ENCODE measurements at places on chromosomes 2 and 18.

DNA sequence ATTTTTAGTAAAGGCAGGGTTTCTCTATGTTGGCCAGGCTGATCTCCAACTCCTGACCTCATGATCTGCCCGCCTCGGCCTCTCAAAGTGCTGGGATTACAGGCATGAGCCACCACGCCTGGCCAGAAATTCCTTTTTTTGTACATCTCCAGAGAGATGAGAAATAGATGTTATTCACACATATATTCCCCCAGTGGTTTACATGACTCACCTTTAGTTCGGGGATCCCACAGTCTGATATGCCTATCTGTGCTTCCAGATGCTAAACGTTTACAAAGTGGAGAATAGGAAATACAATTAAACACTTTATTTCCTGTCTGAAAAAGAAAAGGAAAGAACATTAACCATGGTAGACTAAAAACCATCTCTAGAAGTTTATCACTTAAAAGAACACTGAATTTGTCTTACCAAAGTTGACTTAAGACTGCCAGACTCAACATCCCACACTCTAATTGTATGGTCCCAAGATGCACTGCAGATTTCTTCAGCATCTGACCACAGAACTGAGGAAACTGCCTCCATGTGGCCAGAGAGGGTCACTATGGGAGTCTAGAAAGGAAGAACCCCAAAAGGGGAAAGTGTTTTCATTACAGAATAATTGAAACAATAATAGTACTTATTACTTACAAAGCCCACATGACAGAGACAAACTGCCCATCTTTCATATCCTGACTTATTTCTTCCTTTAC lies 12.6 kb upstream of the ICA1L start:
- no peak for DNase-seq

DNA sequence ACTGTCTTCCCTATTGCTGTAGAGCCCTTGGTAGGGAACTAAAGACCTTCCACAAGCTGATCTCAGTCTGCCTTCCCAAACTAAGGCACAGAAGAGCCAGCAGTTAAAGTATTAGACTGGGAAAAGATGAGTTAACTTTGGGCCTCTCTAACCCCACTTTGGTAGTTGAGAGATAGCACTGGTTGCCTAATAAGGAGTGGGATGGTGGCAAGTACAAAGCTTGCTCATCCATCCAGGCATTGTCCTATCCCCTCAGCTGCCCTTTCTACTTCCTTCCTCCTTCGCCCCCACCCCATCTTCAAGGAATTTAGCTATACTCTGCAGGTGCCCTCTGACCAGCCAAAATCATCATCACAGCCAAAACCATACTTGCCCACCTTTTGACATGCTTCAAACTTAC lies 22.2 kb upstream of the AFTPH start:
- no peak for DNase-seq

DNA sequence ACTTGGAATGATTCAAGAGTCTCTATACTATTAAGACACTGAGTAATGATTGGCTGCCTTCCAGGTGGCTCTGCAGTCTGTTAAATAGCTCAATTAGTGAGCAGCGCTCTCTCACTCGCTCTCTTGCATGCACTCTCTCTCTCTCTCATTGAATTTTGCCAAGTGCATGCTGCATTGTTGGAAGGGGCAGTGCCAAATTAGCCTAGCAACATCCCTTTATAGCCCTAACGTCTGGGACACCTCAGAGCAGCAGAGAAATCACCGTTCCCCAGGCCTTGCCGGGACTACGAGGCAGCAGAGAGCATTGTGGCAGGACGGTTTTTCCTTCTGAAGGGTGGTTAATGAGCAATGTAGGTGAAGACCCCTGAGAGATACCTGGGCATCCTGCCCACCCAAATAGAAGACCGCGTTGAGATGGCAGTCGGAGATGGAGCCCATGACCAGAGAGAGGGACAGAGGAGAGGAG lies 447.6 kb upstream of the POU3F3 start:
- no peak for DNase-seq

- DNase-seq = no peak
Observed at GRCh38 chr18:75209951-75210258, 692 bp upstream of the TSHZ1 start.

GRCh38 chr2:165796819-165797530 lies 2.9 kb upstream of the GALNT3 start:
- no peak for DNase-seq

DNA sequence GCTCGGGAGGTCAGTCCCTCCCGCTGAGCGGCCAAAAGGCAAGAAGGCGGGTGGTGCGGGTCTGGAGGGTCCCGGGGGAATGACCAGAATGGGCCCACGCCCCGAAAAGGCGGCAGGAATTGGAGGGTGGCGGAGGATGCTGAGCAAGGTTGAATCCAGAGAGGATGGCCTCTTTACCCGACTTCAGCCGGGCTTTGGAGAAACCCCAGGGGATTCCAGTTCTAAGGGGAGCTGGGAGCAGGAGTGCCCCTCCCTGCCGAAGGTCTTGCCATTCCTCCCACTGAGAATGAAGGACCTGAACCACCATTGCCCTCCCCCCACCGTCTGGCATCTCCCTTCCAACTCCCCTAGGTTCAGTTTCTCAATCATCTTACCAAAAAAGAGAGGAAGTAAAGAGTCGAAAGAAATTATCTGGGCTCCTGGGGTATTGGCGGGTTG lies 38.9 kb upstream of the ATP6V1B1 start:
- DNase-seq = no peak

DNA sequence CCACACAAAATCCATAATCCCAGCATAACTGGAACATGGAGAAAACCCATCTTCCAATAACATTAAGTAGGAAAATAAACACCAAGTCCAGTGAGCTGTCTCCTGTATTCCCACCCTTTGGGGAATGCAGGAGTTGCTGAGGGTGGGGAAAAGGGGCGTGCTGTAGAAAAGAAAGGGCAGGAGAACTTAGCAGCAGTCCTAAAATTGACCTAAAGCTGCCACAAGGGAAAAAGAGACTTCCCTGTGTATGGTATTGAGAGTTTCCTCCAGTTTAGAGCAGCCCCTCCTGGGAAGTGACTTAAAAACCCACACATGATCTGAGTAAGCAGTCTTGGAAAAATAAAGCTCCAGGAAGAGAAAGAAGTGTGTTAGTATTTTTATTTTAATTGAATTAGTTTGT lies 428.8 kb downstream of the THSD7B start:
- DNase-seq = no peak

- no peak for DNase-seq
Observed at GRCh38 chr2:199955007-199955338, 318 bp downstream of the TYW5 start.

DNA sequence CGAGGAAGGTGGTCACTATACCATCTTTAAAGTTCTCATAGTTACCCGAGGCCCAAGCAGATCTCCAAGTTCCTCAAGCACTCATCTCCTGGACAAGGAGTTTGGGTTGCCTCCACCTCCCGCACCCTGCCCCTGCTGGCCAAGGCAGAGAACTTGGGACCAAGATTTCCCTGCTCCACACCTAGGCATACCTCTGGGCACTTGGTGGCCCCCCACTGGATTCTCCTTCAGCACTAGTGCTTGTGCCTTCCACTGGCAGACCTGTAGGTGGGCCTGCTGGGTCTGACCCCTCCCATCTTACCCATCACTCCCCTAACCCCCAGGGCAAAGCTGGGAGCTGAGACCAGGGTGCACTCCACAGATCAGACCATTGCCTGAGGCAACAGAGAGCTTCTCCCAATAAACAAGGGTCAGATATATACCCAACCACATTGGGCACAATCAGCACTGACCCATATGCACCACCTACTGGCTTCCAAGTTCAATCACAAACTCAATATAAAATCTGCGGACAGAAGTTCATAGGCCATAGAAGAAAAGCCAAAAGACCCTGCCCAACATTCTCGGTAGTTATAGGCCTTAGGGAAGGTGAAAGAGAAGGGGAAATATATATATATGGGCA lies 244.2 kb downstream of the EXOC6B start:
- no peak for DNase-seq

GRCh38 chr2:152716805-152717227 lies 445 bp downstream of the PRPF40A start:
- no peak for DNase-seq

- no peak for DNase-seq
Observed at GRCh38 chr2:241125626-241126025, 23.5 kb upstream of the MTERF4 start.

- DNase-seq = no peak
Observed at GRCh38 chr2:211722928-211723327, 815.7 kb downstream of the ERBB4 start.

- no peak for DNase-seq
Observed at GRCh38 chr2:109466674-109467575, 146.8 kb downstream of the SEPTIN10 start.

GRCh38 chr2:213251618-213252017 lies 32.6 kb upstream of the SPAG16 start:
- no peak for DNase-seq

- no peak for DNase-seq
Observed at GRCh38 chr2:151111599-151112278, 149.9 kb downstream of the RBM43 start.

- DNase-seq = no peak
Observed at GRCh38 chr2:9613291-9613690, 17.5 kb downstream of the YWHAQ start.

- no peak for DNase-seq
Observed at GRCh38 chr2:102660574-102660973, 41.2 kb downstream of the SLC9A2 start.

DNA sequence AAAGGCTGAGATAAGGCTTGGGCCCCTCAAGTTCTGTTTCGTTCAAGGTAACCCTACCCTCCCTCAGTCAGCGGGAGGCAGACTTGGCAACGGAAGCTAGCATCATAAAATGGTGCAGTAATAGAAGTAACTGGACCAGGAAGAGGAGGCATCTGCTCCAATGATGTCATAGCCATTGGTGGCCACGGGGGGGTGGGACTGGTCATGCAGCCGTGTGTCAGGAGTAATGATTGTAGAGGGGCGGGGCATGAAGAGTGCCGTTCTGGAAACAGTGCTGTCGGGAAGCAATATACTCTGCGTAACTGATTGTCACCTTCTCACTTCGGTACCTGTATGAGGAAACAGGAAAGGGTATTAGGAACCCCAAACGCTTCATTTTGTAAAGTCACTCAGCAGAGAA lies 6.9 kb upstream of the POLR2D start:
- no peak for DNase-seq

DNA sequence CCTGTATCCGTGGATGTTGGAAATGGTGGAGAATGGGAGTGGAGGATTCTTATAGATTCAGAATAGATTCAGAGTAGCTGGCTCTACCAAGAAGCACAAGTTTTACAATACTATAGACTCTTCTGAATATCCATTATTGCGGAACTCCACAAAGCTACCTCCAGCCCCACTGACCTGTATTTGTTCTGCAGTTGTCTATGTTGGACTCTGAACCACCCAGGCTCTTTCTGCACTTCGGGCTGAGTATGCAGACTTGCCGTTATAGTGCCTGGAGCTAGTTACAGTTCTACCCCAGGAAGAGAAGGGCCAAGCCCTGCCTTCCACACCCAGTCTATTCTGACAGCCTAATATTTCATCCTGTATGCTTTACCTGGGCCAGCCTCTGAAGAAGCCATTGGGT lies 4.4 kb upstream of the RGPD4 start:
- no peak for DNase-seq

- DNase-seq = no peak
Observed at GRCh38 chr18:32368991-32369390, 101.7 kb downstream of the GAREM1 start.

DNA sequence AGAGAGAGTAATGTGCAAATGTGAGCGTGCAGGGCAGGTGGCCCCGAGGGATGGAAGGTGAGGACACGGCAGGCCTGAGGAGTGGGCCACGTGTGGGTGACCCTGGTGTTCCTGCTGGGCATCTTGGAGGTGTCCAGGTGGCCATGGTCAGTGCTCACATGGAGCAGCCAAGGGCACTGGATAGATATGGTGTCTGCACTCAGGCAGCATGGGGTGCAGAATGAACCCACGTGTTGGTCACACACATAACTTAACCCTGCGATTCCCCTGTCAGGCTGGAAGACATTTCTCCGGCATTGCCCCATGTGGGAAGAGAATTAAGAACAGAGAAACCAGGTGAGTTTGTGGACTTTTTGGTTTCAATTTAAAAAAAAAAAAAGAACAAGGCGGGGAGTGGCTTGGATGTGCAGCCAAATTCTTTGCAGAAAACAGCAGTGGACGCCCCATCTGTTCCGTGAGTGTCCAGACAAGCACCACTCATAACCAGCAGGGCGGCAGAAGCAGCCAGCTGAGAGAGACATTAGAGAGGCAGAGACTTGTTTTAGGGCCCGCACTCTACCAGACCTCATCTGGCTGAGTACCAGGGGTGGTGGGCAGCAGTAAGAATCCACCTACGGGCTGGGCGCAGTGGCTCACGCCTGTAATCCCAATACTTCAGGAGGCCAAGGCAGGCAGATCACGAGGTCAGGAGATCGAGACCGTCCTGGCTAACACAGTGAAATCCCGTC lies 249.8 kb downstream of the ACKR3 start:
- no peak for DNase-seq

GRCh38 chr18:13276530-13277520 lies 58.3 kb downstream of the LDLRAD4 start:
- DNase-seq = no peak

DNA sequence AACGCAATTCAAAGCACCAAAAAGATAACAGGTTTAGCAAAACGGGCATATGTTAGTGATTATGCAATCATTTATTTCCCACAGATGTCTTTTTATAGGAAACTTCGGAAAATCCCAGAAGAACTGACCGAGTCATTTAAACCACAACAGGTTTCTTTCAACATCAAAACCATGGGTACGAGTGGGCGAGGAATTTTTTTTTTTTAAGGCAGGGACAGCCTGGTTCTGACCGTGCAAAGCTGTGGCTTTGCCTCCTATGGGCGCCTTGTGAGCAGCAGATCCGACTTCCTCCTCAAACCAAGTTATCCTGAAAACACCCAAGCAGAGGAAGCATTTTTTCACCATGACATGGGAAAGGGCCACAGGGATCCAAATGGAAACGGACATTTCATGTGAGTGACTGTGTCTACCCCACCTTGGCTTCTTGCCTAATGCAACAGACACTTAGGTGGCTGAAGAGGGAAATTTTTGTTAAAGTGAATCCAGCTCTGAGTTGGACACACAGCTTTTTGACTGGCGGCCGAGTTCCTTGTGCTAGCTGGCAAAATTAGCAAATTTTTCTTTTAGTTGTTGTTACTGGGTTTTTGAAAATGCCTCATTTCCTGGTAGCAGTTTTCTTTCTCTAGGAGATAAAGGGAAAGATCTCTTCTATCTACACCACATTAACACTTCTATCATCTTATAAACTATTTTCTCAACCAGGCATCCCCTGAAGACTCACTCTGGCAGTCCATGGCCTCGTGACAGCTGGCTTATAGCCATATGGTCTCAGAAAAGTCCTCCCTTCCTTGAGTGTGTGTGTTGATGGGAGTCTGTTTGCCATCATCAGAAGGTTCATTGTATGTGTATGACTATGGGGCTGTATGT lies 487.4 kb upstream of the ZEB2 start:
- no peak for DNase-seq

DNA sequence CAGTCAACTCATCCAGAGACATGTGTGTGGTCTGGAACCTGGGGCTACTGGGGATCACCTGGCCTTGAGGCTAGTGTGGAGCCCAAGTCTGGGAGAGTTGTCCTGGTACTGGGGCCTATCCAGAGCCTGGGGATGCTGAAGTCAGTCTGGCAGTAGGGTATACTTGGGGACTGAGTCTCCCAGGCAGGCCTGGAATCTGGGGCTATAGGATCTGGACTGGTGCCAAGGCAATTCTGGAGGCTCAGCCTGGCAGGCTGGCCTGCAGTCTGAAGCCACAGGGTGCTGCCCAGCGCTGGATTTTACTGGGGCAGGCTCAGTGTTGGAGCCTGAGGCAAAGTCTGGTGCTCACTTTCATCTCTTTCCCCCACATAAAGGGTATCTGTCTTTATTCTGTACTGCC lies 46.5 kb downstream of the AQP4 start:
- no peak for DNase-seq

- DNase-seq = no peak
Observed at GRCh38 chr18:47990981-47991380, 60.5 kb upstream of the SMAD2 start.

GRCh38 chr2:58137221-58137620 lies 90.6 kb downstream of the VRK2 start:
- no peak for DNase-seq

Data from stimulated activated CD8-positive, alpha-beta memory T cell treated with anti-CD3 and anti-CD28 coated beads, Interleukin-7, amount 100 ng/mL, for 1 hour (primary cell).